ENCODE measurements at places on chromosomes 5 and 9.

DNA sequence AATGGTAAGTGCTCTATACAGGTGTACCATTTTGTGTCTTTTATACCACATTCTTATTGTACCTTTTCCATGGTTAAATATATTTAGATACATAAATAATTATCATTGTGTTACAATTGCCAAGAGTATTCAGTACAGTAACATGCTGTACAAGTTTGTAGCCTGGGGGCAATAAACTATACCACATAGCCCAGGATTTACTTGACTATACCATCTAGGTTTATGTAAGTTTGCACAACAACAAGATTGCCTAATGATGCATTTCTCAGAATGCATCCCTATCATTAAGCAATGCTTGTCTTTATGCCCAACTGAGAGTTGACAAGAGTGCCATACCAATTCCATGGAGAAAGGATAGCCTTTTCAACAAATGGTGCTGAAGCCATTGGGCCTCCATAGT is 136.7 kb upstream of the PJA2 start:
- no peak for DNase-seq

DNA sequence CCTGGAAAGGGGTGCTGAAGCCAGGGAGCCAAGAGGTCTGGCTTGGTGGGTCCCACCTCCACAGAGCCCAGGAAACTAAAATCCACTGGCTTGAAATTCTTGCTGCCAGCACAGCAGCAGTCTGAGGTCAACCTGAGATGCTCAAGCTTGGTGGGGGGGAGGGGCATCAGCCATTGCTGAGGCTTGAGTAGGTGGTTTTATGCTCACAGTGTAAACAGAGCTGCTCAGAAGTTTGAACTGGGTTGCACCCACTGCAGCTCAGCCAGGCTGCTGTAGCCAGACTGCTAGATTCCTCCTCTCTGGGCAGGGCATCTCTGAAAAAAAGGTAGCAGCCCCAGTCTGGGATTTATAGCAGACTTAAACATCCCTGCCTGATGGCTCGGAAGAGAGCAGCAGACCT is 55.5 kb upstream of the FBXL17 start:
- no peak for DNase-seq

GRCh38 chr5:16437977-16438376 is 27.6 kb downstream of the ZNF622 start:
- DNase-seq: no peak

GRCh38 chr9:111873901-111874300 is 22.7 kb upstream of the UGCG start:
- no peak for DNase-seq

All from activated T-helper 1 cell treated with Interleukin-2 at 50 U/mL for 16 hours (primary cell).